BE2C (cell line): ENCODE measurements at places on chromosomes 2 and 18.

DNA sequence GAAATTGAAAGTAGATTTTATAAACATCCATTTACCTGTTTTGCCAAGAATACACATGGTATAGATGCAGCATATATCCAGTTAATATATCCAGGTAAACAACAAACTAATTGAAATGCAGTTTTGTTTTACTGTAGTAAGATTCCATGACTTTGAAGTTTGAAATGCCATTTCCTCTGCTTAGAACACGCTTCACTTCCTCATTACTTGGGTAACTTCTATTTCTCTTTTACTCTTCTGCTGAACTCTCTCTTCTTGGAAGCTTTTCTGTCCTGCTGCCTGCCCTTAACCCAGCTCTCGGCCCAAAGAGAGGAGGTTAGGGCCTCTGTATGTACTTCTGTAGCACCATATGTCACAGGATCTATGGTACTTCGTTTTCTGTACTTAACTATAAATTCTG lies 14.1 kb upstream of the IL1RL2 start:
- DNase-seq: no peak

- no peak for DNase-seq
Observed at GRCh38 chr2:35503738-35504199, 851.8 kb upstream of the CRIM1 start.

- no peak for DNase-seq
Observed at GRCh38 chr2:189506514-189506976, 65.3 kb downstream of the WDR75 start.

- no peak for DNase-seq
Observed at GRCh38 chr18:23487738-23488570, 15.4 kb upstream of the RMC1 start.

- DNase-seq: no peak
Observed at GRCh38 chr2:239555571-239555905, 154.7 kb upstream of the HDAC4 start.

DNA sequence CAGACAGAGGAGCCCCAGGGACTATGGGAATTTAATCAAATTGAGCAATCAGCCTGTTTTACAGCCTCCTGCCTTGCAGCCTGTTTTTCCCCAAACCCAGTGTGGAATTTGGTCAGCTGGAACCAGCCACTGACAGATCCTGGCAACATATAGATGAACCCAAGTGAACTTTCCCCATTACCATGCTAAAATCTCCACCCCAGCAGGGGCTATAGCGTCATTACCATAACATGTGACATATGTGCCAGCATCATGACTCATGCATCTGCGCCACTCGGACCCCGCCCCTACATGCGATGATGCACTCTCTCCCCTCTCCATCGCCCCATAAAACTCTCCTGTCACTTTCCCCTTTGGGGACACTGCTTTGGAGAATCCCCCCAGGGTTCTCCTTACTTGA lies 17.3 kb upstream of the FEZ2 start:
- DNase-seq: peak; percentile 20

- no peak for DNase-seq
Observed at GRCh38 chr2:10307561-10308156, 5.0 kb downstream of the HPCAL1 start.
